A673 (cell line): ENCODE measurements at places on chromosomes 12 and 14. TPM values are rescaled to one million over a fixed set of nuclear protein-coding genes. Genes with fewer than 3 reads are reported as not detected.

GRCh38 chr12:51788876-51789275 lies 59.6 kb downstream of the FIGNL2 start:
- H3K27me3 ChIP-seq = no peaks in the 10 kb centered on the region
- DNase-seq = no peak
- no peaks in the 10 kb centered on the region for H3K36me3 ChIP-seq
- H3K27ac ChIP-seq = no peak overlapping the region
- H3K4me1 ChIP-seq = no peaks in the 10 kb centered on the region

C14orf180 gene
- not detected in 2 replicates for total RNA-seq

DNA sequence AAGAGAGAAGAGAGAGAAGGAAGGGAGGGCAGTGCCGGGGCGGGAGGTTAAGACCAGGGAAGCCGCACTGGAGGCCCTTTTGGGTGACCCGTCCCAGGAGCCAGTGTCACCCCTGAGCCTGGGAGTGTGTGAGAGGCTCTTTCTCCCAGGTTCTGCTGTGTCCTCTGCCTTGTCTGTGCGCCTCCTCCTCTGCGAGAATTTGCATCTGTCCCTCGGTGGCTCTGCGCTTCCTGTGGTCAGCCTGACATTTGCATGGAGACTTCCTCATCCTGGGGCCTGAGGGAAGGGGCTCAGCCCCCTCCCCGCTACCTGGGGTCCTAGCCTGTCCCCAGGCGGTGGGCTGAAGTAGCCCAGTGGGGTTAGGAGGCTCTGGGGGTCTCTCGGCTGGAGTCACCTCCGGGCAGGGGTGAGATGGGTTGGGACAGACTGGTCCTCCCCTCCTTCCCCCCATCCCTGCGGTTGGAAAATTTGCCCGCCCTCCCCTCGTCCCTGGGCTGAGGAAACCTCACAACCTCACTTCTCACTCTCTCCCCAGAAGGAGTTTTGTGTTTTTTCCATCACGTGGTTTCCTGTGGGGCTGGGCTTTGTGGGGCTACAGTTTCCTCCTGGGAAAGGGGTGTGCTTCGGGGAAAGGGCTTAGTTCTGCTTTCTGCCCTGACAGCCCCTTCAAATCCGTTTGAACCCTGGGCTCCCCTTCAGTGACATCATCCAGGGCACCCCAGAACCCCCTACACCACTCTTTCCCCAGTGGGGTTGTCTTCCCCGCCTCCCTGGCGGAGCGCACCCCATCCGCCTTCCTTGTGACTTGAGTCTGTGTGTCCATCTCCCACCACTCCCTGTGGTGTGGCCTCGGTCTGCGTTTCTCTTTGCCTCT lies 2.5 kb downstream of the PTPN6 start:
- H3K27ac ChIP-seq = peak overlapping the region; percentile 82
- no peaks in the 10 kb centered on the region for H3K27me3 ChIP-seq
- DNase-seq = peak; percentile 75
- peaks cover 13% of the 10 kb centered on the region for H3K4me1 ChIP-seq
- no peak overlapping the region for H3K4me3 ChIP-seq

DNA sequence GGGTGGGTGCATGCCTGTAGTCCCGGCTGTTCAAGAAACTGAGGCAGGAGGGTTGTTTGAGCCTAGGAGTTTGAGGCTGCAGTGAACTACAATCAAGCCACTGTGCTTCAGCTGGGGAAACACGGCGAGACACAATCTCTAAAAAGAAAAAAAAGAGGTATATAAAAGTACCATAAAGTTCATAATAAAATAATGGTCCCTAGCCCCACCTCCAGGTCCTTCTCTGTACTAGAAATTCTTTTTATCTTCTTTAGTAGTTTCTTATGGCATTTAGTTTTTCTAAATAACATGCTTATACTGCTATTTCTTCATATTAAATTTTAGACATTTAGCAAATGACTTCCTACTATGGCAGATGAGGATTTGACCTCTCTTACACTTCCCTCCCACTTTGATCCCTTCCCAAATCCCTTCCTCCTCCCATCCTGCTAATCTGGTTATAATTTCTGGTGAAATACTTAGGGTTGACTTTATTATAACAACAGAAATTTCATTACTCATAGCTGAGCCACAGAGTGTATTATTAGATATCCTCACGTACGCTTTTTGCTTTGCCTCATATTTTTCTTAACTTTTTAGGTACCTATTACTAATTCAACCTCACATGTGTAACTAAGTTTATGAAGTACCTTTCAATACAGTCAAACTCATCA lies 94.7 kb downstream of the SLC41A2 start:
- no peak overlapping the region for H3K27ac ChIP-seq
- no peaks in the 10 kb centered on the region for H3K27me3 ChIP-seq
- H3K36me3 ChIP-seq = no peaks in the 10 kb centered on the region
- H3K4me1 ChIP-seq = no peaks in the 10 kb centered on the region
- H3K4me3 ChIP-seq = no peak overlapping the region
- no peak for DNase-seq

DHRS4 gene
- total RNA-seq = 10.1 and 11.4 TPM in 2 replicates

MANSC1 gene
- total RNA-seq = 10.5 TPM in 2 replicates

GRCh38 chr12:4039931-4040330 lies 166.7 kb upstream of the PARP11 start:
- DNase-seq = no peak
- H3K36me3 ChIP-seq = no peaks in the 10 kb centered on the region
- no peak overlapping the region for H3K4me3 ChIP-seq
- no peaks in the 10 kb centered on the region for H3K4me1 ChIP-seq
- no peak overlapping the region for H3K27ac ChIP-seq

GRCh38 chr14:71751264-71751663 lies 181.0 kb upstream of the RGS6 start:
- no peak overlapping the region for H3K27ac ChIP-seq
- no peaks in the 10 kb centered on the region for H3K4me1 ChIP-seq
- DNase-seq = no peak
- no peaks in the 10 kb centered on the region for H3K27me3 ChIP-seq
- H3K4me3 ChIP-seq = no peak overlapping the region

RPGRIP1 gene
- total RNA-seq = 0.86 and 0.98 TPM in 2 replicates

C1R gene
- total RNA-seq = 10.9 and 15.0 TPM in 2 replicates

GRCh38 chr14:70697701-70698100 lies 56.0 kb downstream of the TTC9 start:
- H3K36me3 ChIP-seq = no peaks in the 10 kb centered on the region
- no peak for DNase-seq
- H3K4me1 ChIP-seq = no peaks in the 10 kb centered on the region

DNA sequence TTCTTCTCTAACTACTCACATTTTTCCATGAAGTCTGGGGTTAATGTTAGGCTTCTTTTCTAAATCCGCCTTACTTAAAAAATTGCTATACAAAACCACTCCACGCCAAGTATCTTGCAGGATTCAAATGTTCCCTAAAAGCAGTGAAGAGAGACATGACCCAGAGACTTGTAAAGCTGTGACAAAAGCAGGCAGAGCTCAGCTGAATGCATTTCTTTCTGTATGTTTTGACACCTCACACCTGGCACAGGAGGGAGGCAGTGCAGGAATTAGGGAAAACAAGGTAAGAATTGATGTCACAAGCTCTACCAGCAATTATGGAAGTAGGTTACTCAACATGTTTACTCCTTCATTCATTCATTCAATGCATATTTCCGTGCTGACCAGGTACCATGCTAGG lies 295.0 kb downstream of the RPAP3 start:
- H3K36me3 ChIP-seq = no peaks in the 10 kb centered on the region
- H3K27ac ChIP-seq = no peak overlapping the region
- no peaks in the 10 kb centered on the region for H3K4me1 ChIP-seq
- DNase-seq = no peak
- no peak overlapping the region for H3K4me3 ChIP-seq

GRCh38 chr14:34060651-34060999 lies 109.8 kb upstream of the EGLN3 start:
- peak overlapping the region; percentile 47 for H3K4me3 ChIP-seq
- no peaks in the 10 kb centered on the region for H3K27me3 ChIP-seq
- H3K27ac ChIP-seq = no peak overlapping the region

CPM gene
- 0.81 and 0.84 TPM in 2 replicates for total RNA-seq

DNA sequence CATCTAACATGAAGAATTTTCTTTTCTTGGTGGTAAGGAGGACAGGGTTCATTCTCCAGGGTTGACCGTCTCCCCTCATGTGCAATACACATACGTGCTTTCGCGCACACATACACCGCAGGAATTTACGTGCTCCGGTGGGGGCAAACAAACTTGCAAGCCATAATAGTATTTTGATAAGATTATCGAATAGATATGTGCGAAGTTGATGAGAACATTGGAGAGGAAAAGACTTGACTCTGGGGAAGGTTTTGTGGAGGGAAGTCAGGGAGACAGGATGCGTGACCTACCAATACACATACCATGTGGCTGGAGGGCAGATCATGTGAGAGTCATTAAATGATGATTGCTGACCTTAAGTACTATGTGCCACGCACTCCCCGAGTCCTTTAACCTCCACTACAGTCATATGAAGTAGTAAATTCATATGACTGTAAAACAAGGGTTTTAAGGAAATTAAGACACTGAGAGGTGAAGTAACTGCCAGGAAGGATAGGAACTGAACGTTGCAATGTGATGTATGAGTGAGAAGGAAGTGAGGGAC lies 921 bp downstream of the RAD51B start:
- peak overlapping the region; percentile 74 for H3K27ac ChIP-seq
- peaks cover 11% of the 10 kb centered on the region for H3K4me1 ChIP-seq
- peak overlapping the region; percentile 68 for H3K4me3 ChIP-seq
- no peak for DNase-seq
- H3K36me3 ChIP-seq = no peaks in the 10 kb centered on the region

GRCh38 chr12:26327975-26328644 lies 132.7 kb downstream of the SSPN start:
- H3K27me3 ChIP-seq = no peaks in the 10 kb centered on the region
- no peak overlapping the region for H3K27ac ChIP-seq
- no peak for DNase-seq
- H3K4me1 ChIP-seq = no peaks in the 10 kb centered on the region

GRCh38 chr14:102928412-102929240 lies 6.2 kb downstream of the AMN start:
- no peak overlapping the region for H3K27ac ChIP-seq
- peak overlapping the region; percentile 51 for H3K4me3 ChIP-seq
- peaks cover under 1% of the 10 kb centered on the region for H3K27me3 ChIP-seq
- peak; percentile 86 for DNase-seq
- H3K36me3 ChIP-seq = peaks cover 6% of the 10 kb centered on the region

DNA sequence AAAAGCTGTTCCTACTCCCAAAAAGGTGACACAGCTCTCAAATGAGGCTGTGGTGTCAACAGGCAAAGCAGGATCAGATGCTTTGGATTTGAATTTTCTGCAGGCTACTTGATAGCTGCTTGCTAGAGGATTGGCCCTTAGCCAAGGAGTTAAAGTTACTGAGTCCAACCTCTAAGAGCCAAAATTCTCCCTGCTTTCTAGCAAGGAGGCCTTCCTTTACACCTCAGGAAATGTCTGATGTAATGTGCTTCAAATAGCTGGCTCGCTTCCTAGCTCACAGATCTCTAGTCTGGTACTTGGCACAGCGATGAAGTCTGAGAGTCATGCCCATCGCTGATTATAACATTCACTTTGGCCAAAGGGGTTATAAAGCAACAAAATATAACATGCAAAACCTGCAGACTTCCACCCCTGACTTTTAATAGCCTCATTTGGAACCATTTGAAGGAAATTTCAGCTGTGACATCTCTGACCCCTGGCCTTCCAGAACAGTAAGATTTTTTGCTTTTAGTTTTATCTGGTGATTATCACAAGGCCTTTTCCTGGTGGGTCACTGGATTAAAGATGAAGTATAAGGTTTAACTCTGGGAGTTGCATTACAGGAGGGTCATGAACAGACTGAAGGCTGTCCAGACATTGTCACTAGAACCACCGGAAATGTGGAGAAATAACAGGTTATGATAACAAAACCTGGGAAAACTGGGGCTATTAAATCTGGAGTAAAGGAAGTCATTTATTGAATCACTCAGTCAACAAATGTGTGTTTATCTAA lies 189.7 kb downstream of the EPS8 start:
- peak; percentile 77 for DNase-seq
- H3K4me3 ChIP-seq = no peak overlapping the region
- no peaks in the 10 kb centered on the region for H3K27me3 ChIP-seq
- no peaks in the 10 kb centered on the region for H3K36me3 ChIP-seq

MUCL1 gene
- total RNA-seq = not detected in 2 replicates

DNA sequence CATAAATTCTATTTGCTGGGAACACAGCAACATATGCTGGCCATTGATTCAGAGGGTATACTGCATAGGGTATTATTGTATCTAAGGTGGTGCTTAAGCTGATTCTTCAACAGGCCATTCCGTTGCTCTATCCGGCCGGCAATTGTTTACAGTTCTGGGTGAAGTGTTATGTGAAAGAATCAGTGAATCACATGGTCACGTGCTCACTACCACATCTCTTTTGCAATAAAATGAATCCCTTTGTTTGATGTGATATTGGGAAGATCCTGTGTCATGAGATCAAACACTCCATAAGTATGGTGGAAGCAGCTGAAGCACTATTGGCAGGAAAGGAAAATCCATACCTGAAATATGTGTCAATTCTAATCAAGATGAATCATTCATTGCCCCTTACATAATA lies 7.6 kb upstream of the USP15 start:
- H3K27me3 ChIP-seq = no peaks in the 10 kb centered on the region
- no peaks in the 10 kb centered on the region for H3K36me3 ChIP-seq
- no peak overlapping the region for H3K27ac ChIP-seq
- peaks cover 12% of the 10 kb centered on the region for H3K4me1 ChIP-seq

DNA sequence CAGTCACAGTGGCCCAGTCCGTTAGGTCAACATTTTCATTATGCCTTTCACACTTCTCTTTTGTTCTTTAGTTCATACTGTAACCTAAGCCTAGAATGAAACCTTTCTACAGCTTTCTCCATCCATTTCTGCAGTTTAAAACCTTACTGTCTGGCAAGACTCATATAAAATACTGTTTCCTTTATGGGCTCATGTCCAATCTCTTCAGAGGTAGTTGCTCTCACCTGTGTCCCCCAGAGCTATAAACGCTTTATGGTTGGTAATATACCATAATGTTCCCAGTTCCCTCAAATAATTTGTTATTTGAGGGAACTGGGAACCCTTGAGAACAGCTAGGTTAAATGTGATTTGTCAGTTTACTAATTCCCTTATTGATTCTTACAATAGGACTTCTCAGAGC lies 83.0 kb downstream of the SRGAP1 start:
- no peaks in the 10 kb centered on the region for H3K4me1 ChIP-seq
- H3K27ac ChIP-seq = no peak overlapping the region
- H3K4me3 ChIP-seq = no peak overlapping the region
- no peaks in the 10 kb centered on the region for H3K36me3 ChIP-seq

PROX2 gene
- not detected in 2 replicates for total RNA-seq

BATF gene
- total RNA-seq = not detected in 2 replicates

CIT gene
- 62.4 and 73.7 TPM in 2 replicates for total RNA-seq

DNA sequence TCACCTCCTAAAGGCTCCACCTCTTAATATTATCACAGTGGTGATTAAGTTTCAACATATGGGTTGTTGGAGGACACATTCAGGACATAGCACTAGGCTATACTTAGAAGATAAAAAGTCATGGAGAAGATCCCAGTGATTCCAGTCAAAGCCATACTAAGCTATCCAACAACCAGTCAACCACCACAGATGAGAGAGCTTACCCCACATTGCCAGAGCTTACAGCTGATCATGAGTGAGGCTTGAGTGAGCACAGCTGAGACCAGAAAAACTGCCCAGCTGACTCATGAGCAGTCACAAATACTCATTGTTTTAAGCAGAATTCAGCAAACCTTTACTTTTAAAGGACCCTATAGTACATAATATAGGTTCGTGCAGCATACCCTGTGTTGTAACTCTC lies 85.1 kb downstream of the DRAM1 start:
- no peak for DNase-seq
- no peak overlapping the region for H3K27ac ChIP-seq
- H3K36me3 ChIP-seq = no peaks in the 10 kb centered on the region
